Activated CD4-positive, alpha-beta T cell treated with anti-CD3 and anti-CD28 coated beads, Interleukin-2, amount 10 ng/mL, durations not matched to agents 7 days and 5 days (primary cell): ENCODE measurements at places on chromosomes 11 and 22.

DNA sequence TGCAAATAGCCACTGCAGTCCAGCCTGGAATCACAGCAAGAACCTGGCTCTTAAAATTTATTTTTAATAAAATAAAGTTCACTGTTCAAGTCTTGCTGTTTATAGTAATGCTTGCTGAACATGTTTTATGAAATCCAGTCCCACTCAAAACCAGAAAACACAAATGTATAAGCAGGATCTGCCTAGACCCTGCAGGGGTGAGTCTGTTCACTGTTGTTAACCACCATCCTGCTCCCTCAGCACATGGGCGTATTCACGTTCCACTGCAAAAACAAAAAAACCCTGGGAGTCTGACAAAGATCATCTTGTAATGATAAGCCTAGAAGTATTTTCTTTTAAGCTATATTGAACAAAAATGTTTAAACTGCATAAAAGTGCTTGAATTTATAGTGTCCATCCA is 45.0 kb upstream of the CTTN start:
- DNase-seq: no peak

DNA sequence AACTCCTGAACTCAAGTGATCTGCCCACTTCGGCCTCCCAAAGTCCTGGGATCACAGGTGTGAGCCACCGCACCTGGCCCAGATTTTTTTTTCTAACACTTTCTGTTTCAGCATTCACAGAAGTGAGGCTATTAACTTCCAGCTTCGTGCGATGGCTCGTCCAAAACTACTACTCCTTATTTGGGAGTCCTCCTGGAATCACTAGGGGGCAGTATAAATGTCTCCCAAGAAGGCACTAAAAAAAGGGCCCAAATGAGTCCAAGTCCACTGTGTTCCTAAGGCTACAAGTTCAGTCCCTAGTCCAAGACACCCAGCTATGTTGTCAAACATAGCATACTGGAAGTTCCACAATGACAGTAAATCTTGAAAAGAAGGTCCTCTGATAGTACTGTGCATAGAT is 63.2 kb upstream of the BIRC3 start:
- no peak for DNase-seq

DNA sequence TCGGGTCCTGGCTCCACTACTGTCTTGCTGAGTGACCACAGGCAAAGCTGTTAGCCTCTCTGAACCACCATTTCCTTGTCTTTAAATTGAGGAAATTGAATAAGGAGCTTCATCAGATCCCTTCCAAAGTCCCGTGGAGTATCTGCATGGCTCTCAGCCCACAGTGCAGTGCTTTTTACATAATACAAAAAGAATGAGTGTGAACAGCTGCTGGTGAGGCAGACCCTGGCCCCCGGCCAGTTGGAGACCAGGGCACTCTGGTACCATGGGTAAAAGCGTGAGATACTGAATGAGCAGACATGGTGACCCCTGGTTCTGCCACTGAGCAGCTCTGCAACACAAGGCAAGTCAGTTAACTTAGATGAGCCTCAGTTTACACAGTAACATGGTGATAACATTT is 86.8 kb downstream of the GALNT18 start:
- DNase-seq: no peak

DNA sequence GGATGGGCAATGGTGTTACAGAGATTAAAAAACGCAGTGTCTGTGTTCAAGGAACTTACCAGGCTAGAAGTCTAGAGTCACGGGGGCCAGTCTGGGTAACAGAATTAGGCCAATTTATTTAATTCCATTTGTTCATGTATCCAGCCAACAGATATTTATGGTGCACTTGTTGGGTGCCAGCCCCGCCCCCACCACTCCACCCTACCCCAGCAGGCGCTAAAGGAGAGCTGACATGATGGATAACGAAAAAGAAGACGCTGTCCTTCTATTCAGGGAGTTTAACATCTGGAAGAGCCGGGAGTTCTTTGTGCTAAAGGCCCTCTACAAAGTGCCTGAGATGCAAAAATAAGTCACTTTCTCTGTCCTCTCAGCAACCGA is 1.1 kb upstream of the BMAL1 start:
- no peak for DNase-seq

DNA sequence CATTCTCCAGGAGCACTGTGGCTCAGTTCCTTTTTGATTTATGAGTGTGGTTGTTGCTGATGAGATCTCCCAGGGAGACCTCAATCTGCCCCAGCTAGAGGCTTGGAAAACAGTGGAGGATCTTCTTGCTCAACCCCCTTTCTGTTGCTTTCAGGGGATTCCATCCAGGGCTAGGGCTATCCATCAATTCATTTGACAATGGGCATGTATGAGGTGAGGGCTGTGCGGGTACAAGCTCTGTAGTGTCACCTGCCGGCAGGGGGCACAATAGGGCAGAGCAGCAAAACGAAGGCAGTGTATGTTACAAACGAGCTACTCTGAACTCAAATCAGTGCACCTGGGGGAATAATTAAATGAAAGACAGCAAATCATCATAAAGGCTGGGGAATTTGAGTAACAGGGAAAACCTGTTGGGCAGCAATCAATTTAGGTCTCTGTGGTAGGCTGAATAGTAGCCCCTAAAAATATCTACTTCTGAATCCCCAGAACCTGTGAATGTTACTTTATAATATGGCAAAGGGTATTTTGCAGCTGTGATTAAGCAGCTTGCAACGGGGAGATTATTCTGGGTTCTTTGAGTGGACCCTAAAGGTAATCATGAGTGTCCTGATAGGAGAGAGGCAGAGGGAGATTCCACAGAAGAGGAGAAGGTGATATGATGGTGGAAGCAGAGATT is 170.3 kb upstream of the ZBED5 start:
- peak; percentile 83 for DNase-seq

GRCh38 chr11:108501396-108501795 is 3.2 kb upstream of the POGLUT3 start:
- DNase-seq: no peak

DNA sequence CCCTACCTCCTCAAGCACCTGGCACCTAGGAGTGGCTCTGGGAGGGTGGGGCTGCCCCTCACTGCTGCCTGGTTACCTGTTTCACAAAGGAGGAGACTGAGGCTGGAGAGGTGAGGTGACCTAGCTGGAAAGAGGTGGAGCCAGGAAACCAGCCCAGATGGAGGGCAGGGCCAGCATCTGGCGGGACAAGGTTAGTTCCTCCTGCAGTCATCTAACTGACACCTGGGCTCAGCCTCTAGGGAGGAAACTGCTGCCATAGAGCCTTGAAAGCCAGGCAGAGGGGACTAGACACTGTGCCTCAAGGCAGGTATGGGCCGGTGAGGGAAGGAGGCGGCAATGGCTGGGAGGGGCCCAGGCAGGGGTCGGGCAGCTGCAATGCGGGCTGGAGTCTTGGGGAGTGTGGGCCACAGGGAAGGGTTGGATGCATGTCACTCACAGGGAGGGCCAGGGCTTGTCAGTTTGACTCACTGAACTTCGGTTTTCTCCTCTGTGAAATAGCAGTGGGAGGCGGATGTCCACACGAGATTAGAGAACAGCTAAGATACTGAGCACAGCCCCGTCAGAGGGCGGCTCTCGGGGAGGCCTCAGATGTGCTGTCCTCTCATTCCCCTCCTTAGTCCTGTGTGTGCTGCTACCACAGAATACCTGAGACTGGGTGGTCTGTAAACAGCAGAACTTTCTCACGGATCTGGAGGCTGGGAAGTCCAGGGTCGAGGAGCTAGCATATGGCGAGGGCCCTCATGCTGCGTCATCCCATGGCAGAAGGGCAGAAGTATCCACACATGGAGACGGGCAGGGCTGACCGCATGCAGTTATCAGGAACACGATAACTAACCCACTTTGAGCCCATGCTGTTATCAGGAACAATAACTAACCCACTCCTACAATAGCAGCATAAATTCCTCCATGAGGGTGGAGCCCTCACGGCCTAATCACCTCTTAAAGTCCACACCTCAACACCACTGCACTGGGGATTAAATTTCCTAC is 16.1 kb downstream of the MGAT3 start:
- no peak for DNase-seq

- no peak for DNase-seq
Observed at GRCh38 chr11:24249921-24250320, 246.9 kb upstream of the LUZP2 start.

GRCh38 chr22:47996446-47996857 is 1234.0 kb downstream of the TBC1D22A start:
- no peak for DNase-seq

DNA sequence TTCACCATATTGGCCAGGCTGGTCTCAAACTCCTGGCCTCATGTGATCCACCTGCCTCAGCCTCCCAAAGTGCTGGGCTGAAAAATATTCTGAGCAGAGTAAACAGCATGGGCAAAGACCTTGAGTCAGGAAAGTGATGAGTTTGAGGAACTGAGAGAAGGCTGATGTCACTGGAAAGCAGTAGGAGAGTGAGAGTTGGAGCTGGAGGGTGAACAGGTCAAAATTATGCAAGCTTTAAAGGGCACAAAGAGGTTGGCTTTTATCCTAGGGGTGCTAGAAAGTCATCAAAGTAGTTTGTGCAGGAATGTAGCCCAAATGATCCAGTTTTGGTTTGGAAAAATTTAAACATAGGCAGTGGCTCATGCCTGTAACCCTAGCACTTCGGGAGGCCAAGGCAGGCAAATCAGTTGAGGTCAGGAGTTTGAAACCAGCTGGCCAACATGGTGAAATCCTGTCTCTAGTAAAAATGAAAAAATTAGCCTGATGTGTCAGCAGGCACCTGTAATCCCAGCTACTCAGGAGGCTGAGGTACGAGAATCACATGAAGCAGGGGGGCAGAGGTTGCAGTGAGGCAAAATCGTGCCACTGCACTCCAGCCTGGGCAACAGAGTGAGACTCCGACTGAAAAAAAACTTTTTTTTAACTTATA is 44.7 kb upstream of the CXCR5 start:
- DNase-seq: no peak

DNA sequence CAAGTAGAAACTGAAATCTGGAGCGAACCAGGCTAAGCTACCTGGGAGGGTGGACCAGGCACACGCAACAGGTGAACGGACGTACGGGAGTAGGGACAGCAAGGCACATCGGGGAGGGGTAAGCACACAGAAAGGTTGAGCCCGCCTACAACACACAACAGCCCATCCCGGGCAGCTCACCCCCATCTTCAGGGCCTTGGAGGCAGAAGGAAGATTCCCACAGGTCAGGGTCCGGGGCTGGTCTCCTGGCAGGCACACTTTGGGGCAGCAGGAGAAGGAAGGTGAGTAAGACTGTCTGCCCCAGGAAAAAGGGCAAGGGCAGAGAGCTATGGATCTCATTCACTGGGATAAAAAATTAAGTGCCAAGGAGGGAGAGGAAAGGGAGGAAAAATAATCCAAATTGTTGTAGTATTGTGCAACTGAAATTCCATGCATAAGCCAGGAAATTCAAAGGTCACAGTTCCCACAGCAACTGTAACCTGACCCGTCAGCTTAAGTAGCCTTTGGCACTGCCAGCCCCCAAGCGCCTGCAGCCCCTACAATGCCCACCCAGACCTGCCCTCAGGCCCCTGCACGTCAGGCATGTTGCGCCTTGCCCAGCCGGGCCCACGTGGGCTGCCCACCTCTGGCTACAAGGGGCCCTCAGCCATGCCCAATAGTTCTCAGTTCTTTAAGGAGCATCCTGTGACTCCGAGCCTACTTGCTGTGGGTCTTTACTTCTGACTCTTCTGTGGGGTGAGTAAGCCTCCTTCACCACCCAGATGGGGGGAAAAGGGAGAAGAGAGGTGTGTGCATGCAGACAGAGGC is 51.8 kb downstream of the MICAL3 start:
- no peak for DNase-seq

- no peak for DNase-seq
Observed at GRCh38 chr11:103541186-103541795, 432.1 kb downstream of the DYNC2H1 start.

GRCh38 chr22:48795664-48796063 is 1032.0 kb downstream of the BRD1 start:
- no peak for DNase-seq

DNA sequence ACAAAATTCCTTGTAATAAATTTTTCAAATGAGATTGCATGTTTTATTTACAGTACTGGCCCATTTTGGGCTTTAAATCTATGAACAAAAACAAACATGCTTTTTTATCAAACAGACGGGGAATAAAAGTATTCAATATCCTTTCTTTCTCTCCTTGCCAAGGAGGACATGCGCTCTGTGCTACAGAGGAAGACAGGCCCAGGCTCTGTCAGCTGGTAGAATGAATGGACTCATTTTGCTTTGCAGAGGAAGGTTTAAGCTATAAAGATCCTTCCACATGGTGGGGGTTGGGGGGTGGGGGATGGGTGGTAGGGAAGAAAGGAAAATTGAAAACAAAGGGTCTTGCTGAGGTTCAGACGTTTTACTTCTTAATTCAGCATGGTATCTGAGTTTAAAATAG is 575.6 kb downstream of the INSC start:
- no peak for DNase-seq

DNA sequence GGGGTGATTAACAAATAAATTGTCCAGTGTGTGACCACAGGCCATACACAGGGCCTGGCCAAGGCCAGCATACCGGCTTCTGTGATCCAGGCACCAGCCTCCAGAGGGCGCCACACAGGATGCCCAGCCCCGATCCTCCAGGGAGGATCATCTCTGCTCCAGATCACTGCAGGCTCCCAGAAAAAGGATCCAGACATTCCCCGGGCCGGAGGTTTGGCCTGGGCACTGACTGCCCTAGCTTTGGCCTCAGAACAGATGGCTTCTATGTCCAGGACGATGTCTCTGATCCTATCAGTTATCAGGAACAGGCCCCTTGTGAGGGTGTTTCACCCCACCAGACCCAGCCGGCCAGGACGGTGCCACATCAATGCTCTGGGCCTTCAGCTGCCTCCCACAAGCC is 74.5 kb upstream of the LMO1 start:
- peak; percentile 35 for DNase-seq

DNA sequence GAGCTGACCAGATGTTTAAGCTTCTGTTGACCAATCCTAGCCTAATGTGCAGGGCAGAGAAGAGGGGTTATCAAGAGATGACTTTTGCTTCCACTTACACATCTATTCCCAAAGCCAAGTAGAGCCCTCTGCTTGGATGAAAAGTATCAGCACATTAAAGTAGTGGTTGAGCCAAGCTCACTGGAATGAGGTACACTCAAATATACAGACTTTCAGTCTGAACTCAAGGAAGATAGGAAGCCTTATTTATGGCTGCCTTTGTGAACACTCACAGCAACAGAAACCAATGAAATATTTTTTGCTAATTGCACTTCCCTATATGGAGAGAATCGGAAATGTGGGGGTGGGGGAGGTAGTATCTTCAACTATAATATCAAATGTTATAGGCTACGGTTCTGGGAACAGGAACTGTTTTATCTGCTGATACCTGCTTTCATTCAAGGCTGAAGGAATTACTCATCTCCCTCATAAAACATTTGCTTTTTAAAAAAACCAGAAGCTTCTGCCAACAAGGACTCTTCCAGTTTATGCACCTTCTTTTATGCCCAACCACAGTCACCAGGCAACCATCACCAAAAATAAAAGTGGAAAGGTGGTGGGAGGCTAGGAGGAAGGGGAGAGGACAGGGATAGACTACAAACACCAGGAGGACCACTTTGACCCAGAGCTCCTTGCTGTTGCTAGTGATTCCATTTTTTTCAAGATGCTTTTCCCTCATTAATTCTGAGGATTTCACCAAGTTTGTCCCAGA is 91.2 kb downstream of the CLPB start:
- DNase-seq: no peak

DNA sequence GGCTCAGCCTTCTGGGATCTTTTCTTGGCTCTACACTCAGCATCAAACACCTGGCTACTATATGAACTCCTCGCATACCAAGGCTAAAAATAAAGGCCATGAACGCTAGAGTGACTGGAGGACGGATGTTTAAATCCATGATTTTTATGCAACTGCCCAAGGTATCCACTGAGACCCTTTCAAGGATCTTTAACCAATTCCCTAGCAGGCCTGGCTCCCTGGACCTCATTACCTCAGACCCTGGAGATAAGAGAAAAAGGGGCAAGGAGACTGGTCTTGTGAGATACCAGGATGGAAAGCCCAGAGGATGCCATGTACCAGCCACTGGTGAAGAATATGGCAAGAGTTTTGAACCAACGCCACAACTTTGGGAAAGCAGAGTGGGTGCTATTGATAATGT is at the start of gene OR51G2:
Gene OR51G2 (minus strand): TSS at position 101 of the 400 bp plus-strand sequence. CDS start 3,687 bp downstream, outside the sequence.
- DNase-seq: no peak
